MM.1S (cell line): ENCODE measurements at places on chromosomes 2 and 18.
A peak's percentile ranks its signal among the peaks of the same experiment; 100 is the strongest.

GRCh38 chr18:9950289-9951016 is 36.6 kb downstream of the VAPA start:
- no peak for DNase-seq

- no peak for DNase-seq
Observed at GRCh38 chr2:173232956-173233744, 121.5 kb upstream of the CDCA7 start.

- peak; percentile 71 for DNase-seq
Observed at GRCh38 chr2:84816426-84817026, 64.4 kb downstream of the TRABD2A start.

DNA sequence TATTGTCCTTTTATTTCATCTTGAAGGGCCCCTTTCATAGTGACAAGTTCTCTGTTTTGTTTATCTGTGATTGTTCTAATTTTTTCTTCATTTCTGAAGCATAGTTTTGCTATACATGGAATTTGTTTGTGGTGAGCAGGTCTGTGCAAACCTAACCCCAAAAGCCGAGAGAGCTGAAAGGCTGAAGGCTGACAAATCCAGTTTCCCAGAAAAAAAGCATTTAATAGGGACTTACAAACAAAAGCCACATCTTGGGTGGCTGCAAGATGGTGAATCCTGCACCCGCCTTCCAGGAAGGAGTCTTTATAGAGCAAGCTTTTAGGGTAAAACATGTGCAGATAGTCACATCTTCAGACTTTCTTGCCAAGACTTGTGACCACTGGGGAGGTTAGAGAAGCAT is 473.4 kb upstream of the TRIB2 start:
- DNase-seq: no peak

DNA sequence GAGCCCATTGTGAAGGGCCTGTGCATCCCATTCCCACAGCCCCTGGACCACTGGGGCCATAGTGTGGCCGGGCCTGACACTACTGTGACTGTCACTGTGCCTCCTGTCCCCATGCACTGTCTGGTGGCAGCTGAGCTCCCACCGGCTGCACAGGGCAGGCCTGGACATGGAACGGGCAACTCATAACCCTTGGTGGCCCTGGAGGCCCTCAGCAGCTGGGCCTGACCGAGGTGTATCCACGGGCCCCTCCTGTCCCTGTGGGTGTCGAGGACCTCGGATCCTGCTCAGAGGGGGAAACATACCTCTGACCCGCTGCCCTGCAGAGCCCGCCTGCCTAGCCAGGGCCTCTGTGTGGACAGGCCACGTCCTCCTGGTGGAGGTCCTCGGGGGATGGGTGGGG is 7.8 kb upstream of the GAL3ST2 start:
- DNase-seq: no peak

DNA sequence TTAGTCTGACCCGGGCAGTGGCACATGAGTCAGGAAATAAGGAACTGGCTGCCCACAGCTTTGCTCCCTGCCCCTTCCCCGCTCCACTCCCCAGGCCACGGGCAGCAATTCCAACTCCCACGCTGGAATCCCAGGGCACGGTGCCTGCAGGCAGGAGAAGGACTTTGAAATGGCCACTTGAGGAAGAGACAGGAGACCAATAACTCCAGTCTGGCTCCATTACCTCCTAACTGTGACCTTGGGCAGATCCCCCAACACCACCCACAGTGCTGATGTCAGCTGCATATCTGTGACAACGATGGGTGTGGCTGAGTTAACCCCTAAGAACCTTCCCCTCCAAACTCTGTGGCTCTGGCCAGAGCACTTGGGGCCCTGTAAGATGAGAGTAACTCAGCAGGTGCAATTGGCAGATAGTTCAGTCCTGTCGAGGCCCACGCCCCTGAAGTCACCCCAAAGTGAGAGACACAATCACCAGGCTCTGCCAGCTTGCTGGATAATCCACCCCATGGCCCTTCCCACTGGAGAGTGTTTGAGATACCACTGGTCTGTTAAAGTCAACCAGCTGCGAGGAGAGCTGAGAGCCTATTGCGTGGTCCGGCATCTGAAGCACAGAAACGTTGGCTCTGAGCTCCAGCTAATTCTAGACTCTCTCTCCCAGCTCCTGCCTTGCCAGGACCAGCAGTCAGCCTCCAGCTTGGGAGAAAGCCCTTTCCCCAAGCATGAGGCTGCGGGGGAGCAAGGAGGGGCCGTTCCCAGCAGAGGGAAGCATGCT is 175.2 kb downstream of the TNS1 start:
- DNase-seq: no peak

GRCh38 chr18:55384551-55385275 is 203.3 kb downstream of the TCF4 start:
- peak; percentile 17 for DNase-seq

GRCh38 chr2:10180229-10180628 is 57.7 kb downstream of the RRM2 start:
- no peak for DNase-seq

DNA sequence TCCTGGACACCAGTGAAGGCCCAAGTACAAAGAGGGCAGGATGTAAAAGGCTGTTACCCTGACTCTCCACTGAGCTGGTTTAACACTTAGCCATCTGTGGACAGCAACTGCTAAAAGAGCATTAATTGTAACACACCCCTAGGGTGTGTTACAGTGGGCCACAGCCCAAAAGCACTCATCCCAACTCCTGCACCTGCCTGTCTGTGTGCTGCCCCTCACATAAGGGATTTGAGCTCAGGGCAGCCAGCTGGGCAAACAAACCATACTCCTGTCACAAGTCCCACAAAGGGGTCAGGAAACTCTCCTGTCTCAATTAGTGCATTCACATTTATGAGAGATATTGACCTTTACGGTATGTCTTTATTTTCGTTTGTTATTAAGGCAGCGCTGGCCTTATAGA is 833.1 kb upstream of the NXPH2 start:
- DNase-seq: no peak

GRCh38 chr2:240851078-240851991 is 17.3 kb upstream of the AGXT start:
- DNase-seq: peak; percentile 57

GRCh38 chr2:2647141-2647541 is 316.1 kb upstream of the MYT1L start:
- peak; percentile 7 for DNase-seq

GRCh38 chr2:210528716-210529115 is 27.7 kb upstream of the CPS1 start:
- DNase-seq: no peak

DNA sequence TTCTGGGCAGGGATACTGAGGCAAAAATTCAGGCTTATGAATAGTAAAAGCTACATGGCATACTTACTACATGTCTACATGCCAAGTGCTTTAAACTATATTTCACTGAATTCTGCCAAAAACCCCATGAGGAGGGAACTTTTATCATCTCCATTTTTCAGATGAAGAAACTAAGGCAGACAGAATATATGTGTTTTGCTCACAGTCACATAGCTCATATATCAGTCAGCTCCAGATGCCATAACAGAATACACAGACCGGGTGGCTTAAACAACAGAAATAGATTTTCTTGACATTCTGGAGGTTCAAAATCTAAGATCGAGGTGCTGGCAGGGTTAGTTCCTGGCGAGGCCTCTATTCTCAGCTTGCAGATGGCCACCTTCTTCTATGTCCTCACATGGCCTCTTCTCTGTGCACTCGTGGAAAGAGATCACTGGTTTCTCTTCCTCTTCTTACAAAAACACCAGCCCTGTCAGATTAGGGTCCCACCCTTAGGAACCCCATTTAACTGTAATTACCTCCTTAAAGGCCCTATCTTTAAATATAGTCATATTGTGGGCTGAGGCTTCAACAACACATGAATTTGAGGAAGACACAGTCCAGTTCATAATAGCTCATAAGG is 27.1 kb upstream of the CREB1 start:
- no peak for DNase-seq

DNA sequence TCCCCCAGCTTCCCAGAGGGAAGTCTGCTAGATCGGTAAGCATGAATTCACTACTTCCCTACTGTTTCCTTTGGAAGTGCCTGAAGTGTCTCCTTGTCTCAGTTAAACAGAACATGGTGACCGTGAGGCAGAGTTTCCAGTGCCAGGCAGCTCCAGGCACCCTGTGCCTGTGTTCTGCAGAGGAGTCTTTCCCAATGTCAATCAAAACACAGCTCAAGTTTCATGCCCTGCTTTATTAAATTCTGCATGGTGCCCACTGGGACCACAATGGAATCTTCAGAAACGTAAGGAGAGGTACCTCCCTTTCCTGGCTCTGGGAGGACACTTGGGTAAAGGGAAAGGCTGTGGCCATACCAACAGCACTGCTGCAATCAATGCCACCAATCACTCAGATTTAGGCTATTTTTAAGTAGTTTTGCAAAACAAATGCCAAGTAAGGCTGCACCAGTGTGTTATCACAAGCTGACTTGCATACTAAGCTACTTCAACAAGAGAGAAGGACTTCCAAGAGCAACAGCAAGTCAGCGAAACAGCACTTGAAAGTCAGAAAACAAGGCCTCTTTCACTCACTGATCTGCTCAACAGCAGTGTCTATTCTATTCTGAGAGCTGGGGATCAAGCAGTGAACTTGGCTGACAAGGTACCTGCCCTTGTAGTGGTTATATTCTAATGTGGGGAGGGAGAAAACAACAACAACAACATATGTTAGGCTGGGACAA is 14.9 kb downstream of the LPIN2 start:
- no peak for DNase-seq

GRCh38 chr2:220241423-220241822 is 614.0 kb downstream of the SLC4A3 start:
- DNase-seq: no peak

- no peak for DNase-seq
Observed at GRCh38 chr2:174335988-174336500, 1.3 kb downstream of the SP9 start.

GRCh38 chr2:143258126-143258892 is 129.1 kb downstream of the ARHGAP15 start:
- DNase-seq: peak; percentile 13

DNA sequence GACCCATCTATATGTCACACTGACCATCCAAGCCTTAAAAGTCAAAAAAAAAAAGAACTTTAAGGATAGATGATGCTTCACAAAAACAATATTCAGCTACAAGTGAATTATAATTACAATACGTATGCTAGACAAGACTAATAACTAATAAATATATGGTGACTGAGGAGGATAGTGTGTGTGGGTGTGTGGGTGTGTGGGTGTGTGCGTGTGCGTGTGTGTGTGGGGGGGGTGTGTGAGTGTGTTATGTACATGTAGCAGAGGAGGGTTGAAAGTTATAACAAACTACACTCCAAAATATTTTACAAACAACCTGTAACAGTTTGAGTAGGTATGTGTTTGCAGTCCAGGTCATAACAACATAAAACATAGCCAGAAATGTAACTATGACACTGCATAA is 159.2 kb upstream of the RBBP8 start:
- no peak for DNase-seq

- no peak for DNase-seq
Observed at GRCh38 chr2:123091471-123091870, 933.6 kb upstream of the CNTNAP5 start.

DNA sequence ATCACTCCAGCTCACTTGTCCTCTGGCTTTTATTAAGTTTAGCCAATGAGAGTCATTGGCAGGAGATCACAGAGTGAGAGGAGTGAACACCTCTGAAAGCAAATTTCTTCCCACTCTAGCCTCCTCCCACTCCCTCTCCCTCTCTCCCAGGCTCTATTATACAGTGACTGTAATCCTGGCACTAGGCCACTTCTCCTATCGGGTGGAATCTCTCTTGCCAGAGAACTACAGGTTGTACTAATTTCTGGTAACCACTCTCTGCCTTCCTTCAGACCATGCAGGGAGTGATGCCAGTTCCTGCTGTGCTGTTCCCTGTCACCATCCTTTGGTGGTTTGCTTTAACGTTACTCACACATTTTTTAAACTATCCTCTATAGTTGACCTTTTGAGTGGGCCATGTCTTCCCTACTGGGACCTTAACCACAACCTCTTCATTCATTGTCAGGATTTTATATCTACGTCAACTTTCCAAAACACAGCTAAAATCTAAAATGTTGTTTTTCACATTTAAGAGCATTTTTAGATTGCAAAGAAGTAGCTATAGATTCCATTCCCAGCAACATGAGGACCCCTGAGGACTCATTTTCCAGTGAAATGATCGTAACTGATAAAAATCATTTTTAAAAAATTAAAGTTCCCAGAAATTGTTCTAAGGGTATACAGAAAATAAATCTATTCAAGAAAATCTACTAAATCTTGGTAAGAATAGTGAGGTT is 217.1 kb downstream of the MREG start:
- no peak for DNase-seq

DNA sequence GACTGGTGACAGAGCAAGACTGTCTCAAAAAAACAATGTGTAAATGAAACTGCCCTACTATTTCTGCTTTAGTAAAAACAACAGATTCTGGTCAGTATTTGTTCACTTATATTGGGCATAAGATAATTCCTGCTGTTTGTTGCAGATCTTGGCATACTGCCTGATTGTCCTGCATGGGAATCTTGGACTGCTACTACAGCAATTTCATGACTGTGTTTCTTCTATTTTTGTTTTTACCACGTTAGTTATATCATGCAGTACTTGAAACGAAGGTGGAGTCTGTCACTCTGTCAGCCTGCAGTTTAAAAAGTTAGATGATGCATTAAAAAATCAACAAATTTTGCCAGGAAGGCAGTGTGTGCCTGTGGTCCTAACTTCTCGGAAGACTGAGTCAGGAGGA is 14.2 kb upstream of the CLASP1 start:
- no peak for DNase-seq
